ENCODE measurements at places on chromosomes 7 and 10.
A peak's percentile ranks its signal among the peaks of the same experiment; 100 is the strongest.

DNA sequence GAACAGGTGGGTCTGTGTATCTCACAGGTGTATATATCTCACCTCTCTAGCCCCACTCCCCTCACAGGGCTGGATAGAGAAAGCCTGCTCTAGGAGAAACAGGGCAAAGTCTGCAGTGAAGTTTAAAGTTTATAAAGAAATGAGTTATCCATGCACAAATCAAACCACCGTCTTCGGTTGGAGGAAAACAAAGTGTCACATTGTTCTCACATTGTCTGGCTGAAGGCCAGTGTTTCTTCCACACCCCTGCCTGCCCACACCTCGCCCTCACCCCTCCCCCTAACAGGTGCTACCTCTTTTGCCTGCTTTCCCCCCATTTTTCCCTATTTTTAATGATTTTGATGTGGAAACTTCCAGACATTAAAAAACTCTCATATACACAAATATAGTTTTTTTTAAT lies 25.8 kb downstream of the AQP1 start:
- DNase-seq: peak; percentile 56

- no peak for DNase-seq
These were observed 1.8 kb downstream of the CHST12 start for GRCh38 chr7:2405201-2405600.

DNA sequence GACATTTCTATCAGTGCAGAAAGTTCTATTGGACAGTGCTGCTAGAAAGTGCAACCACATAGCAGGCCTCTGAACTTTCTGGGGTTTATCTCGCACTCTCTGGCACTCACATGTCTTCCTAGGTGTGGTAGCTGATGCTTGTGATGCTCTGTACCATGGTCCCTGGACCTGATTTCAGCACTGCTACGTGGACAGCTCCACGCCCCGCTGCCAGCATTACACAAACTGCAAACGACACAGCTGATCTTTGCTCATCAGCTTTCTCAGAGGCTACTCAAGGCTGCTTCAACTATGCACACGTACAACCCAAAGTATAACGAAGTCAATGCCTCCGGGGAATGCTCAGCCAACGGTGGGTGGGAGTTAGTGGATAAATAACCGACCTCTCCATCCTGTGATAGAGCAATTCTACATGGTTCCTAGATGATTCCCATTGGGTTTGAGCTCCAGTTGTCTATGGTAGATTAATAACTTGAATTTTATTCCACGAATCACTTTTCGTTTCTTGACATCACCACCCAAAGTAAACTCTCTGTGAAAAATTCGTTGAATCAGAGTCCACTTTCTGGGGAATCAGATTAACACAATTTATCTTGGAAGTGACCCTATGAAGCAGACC lies 302.5 kb downstream of the ACTR3B start:
- no peak for DNase-seq

GRCh38 chr10:4494551-4494950 lies 331.5 kb upstream of the AKR1E2 start:
- DNase-seq: no peak

DNA sequence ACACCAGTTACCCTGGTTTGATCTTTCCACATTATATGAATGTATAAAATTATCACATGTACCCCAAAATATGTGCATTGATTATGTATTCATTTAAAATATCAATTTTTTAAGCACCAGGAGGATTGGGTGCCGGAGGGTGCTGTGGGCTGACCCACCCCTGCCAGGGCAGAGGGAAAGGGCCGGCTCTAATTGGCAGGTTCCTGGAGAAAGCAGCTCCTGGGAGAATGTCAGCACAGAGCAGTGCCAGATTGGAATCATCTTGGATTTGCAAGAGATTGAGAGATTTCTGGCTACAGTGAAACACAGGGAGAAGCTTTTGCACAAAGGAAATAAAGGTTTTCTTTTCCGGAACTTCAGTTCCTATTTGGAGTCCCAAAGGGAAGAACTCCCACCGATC lies 264.4 kb upstream of the TCERG1L start:
- DNase-seq: no peak

DNA sequence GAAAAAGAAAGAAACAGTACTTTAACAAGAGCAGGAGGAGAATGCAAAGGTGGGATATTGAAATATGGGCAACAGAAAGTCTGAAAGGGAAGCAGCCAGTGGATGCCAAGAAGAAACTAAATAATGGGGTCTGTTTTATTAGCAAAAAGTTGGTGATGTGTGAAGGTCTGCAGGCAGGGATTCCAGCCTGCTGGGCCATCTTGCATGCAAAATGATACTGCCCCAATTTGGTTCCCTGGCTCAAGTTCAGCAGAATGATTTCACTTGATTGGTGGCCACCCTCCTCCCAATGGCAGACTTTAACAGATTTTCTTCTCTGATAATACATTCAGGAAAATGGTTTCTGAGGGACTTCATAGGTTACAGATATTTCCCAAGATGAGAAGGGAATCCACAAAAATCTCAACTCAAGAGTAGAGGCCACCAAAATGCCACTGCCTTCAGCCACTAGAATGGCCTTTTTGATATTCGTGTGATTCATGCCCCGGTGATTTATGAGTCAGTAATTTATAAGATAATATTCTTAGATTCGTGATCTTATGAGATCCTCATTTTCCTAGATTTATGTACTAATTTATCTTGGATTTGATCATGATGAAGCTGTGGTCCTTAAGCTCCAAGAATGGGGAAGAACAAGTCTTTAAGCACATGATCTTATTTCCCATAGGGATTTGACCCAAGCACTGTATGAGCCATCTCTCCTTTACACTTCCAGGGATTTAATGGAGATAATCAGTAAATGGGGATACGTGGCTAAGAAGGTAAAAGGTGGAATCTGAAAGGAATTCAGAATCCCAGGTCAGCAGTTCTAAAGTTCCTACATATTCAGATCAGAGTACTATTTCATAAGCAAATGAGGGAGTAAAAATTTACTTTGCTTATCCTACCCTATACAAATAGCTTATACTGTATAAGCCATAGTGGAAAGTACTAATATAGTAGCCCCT lies 32.3 kb upstream of the ADD3 start:
- no peak for DNase-seq

- peak; percentile 49 for DNase-seq
These were observed 323.1 kb downstream of the TNS3 start for GRCh38 chr7:47258798-47259197.

DNA sequence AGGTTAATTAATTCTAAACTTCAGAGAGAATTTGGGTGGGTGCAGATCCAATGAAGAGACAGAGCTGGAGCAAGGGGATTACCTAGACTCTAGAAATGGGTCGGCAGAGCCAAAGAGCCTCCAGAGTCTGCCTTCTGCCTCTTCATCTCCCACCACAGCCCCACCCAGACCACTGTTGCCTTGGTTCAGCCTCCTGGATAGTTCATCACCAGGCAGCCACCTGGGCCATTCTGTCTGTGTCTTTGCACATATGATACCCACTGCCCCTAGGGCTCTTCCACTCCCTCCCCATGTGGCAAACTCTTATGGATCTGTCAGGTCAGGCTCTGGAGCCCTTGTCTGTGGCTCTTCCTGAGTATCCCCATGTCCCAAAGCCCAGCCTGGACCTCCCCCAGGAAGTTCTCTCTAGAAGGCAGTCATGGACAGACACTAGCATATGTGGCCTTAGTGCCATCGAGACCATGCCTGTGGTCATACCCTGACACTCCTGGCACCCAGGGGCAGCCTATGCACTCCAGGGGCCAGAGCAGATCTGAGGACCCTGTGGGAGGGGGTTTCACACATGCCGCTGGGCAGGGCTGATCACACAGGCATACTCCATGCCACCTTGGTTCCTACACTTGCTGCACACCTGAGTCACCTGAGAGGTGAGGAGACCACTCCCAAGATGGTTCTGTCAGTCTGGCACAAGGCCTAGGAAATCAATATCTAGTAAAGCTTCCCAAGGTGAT lies 41.6 kb downstream of the FRMPD2 start:
- DNase-seq: no peak

DNA sequence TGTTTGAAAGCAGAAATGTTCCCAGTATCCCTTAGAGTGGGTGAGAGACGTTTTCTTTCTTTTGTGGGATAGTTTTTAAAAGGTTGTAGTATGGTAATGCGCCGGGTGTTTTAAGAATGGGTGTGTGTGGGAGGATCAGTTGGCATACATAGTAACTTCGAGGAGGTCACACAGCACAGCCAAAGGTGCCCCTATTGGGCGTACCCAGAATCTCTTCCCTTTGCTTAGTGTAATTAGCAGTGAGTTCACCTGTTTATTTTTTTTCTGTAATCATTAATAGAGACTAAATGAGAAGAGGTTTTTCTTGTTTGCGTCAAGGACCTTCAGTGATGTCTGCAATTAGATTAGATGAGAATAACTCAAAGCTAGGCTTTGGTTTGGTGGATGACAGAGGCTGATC lies 1.5 kb downstream of the PLEKHA8 start:
- no peak for DNase-seq

GRCh38 chr7:69633122-69633831 lies 35.0 kb downstream of the AUTS2 start:
- DNase-seq: no peak

DNA sequence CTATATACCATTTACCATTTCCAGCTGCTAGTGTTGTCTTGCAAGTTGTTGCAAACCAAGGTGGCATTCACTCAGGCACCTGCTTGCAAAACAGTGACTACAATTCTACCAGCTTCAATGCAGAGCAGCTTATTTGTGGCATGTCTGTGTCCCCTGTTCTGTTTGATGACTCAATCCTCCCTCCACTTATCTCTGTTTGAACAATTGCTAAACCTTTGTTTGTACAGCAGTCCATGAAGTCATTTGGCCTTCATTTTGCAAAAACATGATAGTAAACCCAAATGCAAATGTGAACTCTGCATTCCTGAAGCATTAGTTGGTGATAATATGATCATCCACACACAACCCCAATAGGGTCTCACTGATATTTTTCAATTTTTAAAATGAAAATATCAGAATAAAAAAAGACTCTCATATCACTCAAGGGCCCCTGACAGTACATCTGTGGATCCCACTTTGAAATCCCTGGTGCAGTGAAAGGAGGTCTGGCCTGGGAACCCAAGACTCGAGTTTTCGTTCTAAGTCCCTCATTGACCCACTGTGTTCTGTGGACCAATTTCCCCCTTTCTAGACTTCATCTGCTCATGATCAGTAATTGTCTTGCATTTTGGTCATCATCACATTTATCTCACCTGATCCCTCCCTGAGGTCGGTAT lies 425.4 kb downstream of the RPS24 start:
- DNase-seq: no peak

- DNase-seq: no peak
These were observed 411.9 kb upstream of the KLF6 start for GRCh38 chr10:4196771-4197390.

Measured in Peyer's patch (tissue), 4 donors.